ENCODE measurements at places on chromosomes 2 and 18.

DNA sequence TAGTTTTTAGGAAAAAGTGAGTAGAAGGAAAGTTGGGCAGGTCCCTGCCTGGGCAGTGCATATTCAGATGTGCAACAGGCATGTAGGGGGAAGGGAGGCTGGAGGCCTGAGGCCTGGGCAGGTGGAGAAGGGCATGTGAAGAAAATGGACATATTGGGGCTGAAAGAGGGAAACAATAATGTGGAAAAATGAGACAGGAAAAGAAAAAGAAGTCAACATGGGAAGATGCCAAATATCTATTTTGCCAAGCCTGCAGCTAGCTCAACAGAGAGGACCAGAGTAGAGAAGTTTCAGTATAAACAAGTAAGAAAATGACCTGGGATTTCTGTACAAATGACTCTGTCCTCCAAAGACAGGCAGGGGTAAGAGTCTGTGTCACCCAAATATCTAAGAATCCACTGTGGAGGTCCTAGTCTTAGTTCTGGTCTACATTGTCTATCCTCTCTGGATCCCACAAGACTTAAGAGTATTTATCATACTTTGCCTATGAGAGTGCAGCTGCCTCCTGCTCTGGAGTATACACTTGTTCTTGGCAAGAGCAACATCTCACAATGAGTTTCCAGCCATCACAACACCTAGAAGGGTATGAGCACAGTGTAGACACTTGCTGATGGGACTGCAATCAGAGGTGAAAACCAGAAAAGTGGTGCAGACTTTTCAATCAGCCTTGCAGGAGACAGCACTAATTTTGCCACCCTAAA lies 80.2 kb downstream of the CLHC1 start:
- DNase-seq, result no peak

GRCh38 chr2:191557841-191558240 lies 120.1 kb upstream of the NABP1 start:
- DNase-seq, result no peak

GRCh38 chr2:21103274-21103891 lies 20.4 kb upstream of the TDRD15 start:
- DNase-seq, result peak; percentile 2

GRCh38 chr2:85911814-85912692 lies 23.3 kb upstream of the ST3GAL5 start:
- DNase-seq, result no peak

DNA sequence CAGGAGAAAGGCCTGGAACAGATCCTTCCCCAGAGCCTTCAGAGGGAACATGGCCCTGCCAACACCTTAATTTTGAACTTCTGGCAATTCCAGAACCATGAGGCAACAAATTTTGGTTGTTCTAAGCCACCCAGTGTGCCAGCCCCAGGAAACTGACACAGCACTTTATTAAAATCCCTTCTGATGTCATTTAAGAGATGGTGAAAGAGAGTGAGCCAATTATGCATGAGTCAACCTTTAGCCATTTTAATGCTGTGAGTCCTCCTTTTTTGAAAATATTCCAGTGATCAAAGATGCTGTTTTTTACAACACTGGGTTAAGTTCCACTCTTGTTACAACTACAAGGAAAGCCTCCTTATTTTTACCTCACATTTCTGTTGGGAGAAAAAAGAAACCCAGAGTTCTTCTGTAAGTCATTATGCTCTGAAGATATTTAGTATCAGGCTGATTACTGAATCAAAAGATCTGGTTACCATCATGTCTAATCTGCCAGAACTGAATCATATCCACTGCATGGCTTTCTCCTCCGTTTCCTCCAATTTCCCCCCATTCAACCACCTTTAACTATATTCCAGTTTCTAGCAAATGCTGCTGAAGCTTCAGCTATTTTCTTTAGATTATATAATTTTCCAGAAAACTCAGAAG lies 235.4 kb downstream of the TXNL1 start:
- DNase-seq, result no peak

- DNase-seq, result no peak
Observed at GRCh38 chr2:95277246-95277906, 3.1 kb downstream of the PROM2 start.

- DNase-seq, result no peak
Observed at GRCh38 chr18:79258447-79258846, 137.3 kb upstream of the NFATC1 start.

DNA sequence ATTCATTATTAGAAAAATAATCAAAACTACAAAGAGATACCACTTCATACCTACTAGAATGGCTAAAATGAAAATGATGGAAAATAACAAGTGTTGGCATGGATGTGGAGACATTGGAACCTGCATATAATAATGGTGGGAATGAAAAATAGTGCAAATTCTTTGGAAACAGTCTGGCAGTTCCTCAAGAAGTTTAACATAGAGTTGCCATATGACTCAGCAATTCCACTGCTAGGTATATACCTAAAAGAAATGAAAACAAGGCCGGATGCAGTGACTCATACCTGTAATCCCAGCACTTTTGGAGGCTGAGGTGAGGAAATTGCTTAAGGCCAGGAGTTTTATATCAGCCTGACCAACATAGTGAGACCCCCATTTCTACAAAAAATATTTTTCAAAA lies 41.6 kb upstream of the ACYP2 start:
- DNase-seq, result no peak

DNA sequence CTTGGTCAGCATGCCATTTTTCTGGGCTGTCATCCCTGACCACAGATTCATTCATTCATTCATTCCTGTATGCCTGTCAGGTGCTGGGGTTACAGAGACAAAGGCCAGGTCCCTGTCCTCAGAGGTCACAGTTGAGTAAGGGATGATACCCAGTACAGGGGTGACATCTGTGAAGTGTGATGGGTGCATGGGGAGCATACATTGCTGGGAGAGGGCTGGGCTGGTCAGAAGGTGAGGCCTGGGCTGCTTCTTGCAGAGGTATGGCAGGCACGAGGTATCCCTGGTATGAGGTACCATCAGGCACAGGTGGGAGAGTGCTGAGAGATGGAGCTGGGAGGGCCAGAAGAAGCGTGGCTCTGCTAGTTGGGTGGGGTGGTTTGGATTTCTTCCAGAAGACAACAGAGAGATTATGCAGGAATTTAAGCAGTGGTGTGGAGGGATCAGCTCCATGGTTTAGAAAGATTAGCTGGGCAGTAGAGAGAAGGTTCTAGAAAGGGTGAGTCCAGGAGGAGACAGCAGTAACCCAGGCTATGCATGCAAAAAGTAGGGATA lies 181.9 kb upstream of the HAAO start:
- DNase-seq, result no peak

GRCh38 chr2:105744091-105744908 lies 412 bp upstream of the NCK2 start:
- DNase-seq, result peak; percentile 17

- no peak for DNase-seq
Observed at GRCh38 chr2:153059338-153060052, 341.1 kb downstream of the ARL6IP6 start.

DNA sequence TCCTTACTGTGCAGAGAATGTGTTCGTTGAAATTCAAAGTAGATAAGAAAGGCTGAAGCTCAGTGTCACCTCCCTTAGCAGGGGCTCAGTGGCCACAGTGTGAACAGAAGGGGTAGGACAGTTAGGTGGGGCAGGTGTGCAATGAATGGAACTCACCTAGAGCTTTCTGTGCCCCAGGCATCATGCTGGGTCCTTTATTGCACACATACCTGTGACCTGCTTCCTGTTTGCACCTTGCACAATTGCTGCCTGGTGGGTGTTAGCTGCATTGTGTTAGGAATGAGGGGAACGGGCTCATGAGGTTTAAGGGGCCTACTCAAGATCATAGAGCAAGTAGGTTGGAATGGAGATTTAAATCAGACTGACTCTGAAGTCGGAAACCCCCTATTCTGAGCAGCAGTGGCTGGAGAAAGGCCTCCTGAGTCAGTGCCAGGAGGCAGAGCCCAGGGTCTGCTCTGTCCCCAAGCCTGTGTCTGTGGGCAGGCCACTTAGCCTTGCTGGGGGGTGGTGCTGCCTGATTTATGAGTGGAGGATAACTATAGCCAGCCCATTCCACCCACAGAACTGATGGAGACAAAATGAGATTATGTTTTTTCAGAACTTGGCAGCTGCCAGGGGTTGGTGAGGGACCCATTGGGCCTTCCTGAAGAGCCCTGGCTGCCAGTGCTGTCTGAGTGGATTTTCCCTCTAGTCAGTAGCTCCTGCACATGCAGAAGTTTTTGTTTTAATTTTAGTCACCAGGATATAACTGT lies 76.2 kb downstream of the NPAS2 start:
- DNase-seq, result no peak

- no peak for DNase-seq
Observed at GRCh38 chr2:235856151-235856854, 311.9 kb downstream of the GBX2 start.

DNA sequence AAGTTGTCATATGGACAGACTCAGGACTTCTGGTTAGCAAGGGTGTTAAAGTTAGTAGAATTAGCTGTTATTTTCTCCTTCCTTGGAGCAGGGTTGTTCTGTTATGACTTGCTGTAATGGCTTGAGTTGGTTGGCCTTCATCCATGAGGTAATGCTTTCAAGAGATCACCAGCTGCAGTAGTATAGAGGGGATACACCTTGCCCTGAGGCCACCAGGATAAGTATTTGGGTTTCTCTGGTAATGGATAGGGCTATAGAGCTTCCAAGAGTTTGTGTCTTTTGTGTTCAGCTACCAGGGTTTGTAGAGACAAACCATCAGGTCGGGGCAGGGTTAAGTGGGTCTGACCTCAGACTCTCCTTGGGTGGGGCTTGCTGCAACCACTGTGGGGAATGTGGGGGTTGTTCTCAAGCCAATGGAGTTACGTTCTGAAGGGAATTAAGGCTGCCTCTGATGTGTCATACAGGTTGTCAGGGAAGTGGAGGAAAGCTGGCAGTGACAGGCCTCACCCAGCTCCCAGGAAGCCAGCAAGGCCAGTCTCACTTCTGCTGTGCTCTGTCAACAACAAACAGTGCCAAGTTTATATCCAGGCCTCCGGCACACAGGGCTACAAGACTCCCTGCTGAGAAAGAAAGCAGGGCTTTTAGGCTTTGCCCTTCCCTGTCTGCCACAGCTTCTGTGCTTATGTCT lies 356.6 kb downstream of the SPAG16 start:
- no peak for DNase-seq

GRCh38 chr2:205115511-205115910 lies 566.8 kb upstream of the NRP2 start:
- DNase-seq, result no peak

- DNase-seq, result no peak
Observed at GRCh38 chr2:182858671-182859070, 7.8 kb downstream of the FRZB start.

DNA sequence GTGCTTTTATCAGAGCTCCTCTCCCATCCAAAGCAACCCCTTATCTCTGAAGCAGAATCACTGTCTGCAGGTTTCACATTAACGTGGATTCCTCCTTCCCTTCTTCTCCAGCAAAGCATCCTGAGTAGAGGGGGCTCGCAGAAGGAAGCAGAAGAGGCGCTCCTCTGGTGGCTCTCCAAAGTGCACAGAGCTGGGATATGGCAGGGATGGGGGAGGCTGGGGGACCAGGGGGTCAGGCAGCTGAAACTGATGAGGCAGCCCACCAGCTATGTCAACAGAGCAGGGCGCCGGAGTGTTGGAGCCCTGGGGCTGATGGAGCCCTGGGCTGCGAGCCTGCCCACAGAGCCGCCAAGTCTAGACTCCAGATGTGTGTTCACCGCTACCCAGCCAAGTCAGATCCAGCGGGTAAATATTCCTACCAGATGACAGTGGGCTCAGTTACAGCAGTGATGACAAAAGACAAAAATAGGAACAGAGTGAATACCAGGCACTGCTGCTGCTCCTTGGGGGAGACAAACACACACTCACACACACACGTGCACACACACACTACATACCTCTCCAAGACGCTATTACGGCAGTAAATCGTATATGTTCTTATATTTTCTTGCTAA lies 678.3 kb upstream of the ID2 start:
- DNase-seq, result peak; percentile 68

GRCh38 chr18:64027931-64028695 lies 58.2 kb downstream of the SERPINB8 start:
- no peak for DNase-seq

- DNase-seq, result no peak
Observed at GRCh38 chr2:218312267-218312756, 20.0 kb upstream of the TMBIM1 start.

- DNase-seq, result no peak
Observed at GRCh38 chr18:39441648-39442047, 1876.0 kb upstream of the CELF4 start.

- DNase-seq, result no peak
Observed at GRCh38 chr2:219285894-219286425, 6.8 kb downstream of the DNAJB2 start.

- no peak for DNase-seq
Observed at GRCh38 chr2:150653351-150653750, 165.9 kb upstream of the RND3 start.

- DNase-seq, result no peak
Observed at GRCh38 chr2:107323946-107324565, 438.1 kb upstream of the ST6GAL2 start.

- DNase-seq, result no peak
Observed at GRCh38 chr18:13548106-13548819, 178.1 kb downstream of the FAM210A start.

GRCh38 chr2:231361701-231362554 lies 33.6 kb upstream of the B3GNT7 start:
- DNase-seq, result no peak

DNA sequence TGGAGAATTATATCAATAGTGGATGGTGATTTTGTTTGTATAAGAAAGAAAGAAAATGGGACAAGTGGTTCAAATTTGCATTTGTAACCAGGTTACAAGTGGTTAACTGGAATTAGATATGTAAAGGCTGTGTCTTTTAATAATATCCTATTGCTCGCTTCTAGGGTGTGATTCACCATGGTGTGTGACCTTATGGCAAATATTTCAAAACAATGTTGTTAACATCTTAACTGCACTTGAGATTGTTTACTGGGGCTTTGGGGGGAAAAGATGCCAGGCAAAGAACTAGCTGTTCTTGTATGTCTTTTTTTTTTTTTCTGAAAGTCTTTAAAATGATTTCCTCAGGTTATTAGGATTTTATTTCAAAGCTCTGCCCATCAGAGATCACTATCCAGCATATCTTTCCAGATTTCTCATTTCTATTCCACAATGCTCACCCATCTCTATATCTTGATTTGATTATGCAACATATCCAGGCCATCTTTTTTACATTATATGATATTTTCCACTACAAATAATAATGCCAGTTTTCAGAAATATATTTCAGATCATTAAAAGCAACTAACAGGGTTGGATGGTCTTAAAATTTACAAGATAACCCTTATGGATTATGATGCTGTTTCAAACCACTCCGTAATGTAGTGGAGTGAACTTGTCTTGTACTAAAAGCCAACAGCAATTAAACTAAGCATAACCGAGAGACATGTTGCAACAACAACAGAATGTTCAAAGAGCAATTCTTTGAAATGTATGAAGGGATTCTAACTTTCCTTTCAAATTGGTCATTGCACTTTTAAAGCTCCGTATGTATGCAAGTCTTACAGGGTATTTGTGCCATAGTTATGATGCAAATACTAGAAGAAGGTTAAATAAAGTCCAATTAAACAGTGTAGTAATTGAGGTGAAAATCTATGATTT lies 341.5 kb upstream of the ETAA1 start:
- no peak for DNase-seq

DNA sequence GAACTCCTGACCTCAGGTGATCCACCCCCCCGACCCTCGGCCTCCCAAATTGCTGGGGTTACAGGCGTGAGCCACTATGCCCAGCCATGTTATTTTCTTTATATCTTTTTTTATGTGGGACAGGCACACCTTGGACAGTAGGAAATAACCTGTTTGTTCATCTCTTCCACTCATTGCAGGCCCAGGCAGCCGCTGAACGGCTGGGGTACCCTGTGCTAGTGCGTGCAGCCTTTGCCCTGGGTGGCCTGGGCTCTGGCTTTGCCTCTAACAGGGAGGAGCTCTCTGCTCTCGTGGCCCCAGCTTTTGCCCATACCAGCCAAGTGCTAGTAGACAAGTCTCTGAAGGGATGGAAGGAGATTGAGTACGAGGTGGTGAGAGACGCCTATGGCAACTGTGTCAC lies 8.4 kb downstream of the CAD start:
- DNase-seq, result no peak

All from SHP77 (cell line).